ENCODE measurements at places on chromosomes 16 and 17.

DNA sequence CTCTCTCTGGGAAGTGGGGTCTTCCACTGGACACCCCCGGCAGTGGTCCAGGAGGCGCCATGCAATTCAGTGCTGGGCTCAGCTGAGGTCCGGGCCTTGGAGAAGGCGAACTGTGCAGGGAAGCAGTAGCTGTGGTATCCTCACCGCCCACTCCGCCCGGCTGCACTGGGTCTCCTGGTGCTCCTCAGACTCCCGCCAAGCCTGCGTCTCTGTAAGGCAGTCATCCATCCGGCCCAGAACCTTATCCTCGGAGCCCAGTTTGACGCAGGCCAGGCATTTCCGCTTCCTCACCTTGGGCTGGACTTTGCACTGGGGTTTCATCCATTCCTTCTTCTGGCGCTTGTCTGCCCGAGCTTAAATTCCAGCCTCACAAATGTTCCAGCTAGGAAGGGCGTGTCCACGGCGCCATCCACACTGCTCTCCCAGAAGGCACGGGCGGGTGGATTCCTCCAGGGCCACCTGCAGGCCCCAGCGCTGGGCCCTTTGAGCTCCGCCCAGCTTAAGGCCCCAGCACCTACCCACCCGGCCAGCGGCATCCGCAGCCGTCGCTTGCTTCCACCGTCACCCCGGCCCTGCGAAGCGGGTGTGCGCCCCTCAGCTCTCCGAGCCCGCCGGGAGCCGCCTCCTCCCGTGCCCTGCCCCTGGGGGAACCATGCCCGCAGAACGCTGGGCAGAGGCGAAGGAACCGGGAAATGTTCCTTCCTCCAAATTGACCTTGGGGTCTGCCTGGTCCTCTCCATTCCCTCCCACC lies 1884.8 kb downstream of the TP53TG3F start:
- no peak for DNase-seq

GRCh38 chr17:44307387-44308186 lies 814 bp upstream of the RUNDC3A start:
- DNase-seq = peak; percentile 67

DNA sequence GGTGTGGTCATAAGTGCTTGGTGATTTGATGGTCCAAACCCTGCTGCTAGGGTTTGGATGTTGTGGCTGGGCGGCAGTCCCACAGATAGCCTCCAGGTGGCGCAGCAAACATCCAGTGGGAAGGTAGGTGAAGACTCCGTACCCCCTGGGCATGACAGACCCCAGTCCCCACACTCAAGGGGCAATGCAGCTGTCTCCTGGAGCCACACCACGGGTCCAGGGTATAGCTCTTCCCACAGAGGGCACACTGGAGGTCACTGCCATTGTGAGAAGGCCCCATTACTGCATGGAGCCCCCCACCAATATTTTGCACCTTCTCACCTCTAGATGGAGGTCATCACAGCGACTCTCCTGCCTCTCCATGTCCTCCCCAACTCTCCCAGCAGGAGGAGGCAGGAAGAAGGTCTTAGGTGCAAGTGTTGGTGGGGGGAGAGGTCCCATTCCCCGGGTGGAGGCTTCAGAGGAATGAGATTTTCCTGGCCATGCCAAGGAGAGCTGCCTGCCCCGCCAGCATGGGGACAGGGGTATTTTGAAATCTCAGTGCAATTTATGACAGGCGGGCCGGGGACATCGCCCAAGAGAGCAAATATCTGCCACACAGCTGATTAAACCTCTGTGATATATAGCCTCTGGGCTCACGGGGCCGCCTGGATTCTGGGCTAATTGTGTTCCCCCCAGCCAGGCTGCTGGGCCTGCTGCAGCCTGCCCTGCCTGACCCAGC lies 17.1 kb upstream of the C17orf113 start:
- no peak for DNase-seq

- no peak for DNase-seq
These were observed 47.5 kb downstream of the NT5M start for GRCh38 chr17:17350491-17351355.

GRCh38 chr17:42772945-42773289 lies 332 bp upstream of the VPS25 start:
- DNase-seq = no peak

DNA sequence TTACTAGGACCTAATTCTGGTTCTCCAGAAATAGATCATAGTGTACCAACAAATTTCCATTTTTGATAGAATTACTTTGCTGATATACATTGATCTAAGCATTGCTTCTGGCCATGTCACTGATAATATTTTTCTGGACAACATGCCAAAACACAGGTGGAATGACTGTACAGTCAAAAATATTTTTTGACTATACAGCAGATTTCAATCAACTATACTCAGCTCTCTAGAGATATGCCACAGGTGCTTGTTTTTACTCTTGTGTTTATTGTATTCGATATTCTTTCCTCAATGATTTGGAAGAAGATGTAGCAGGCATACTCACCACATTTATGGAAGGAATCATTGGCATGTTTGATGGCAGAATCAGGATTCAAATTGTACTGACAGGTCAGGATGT lies 21.6 kb upstream of the TOX3 start:
- DNase-seq = no peak

DNA sequence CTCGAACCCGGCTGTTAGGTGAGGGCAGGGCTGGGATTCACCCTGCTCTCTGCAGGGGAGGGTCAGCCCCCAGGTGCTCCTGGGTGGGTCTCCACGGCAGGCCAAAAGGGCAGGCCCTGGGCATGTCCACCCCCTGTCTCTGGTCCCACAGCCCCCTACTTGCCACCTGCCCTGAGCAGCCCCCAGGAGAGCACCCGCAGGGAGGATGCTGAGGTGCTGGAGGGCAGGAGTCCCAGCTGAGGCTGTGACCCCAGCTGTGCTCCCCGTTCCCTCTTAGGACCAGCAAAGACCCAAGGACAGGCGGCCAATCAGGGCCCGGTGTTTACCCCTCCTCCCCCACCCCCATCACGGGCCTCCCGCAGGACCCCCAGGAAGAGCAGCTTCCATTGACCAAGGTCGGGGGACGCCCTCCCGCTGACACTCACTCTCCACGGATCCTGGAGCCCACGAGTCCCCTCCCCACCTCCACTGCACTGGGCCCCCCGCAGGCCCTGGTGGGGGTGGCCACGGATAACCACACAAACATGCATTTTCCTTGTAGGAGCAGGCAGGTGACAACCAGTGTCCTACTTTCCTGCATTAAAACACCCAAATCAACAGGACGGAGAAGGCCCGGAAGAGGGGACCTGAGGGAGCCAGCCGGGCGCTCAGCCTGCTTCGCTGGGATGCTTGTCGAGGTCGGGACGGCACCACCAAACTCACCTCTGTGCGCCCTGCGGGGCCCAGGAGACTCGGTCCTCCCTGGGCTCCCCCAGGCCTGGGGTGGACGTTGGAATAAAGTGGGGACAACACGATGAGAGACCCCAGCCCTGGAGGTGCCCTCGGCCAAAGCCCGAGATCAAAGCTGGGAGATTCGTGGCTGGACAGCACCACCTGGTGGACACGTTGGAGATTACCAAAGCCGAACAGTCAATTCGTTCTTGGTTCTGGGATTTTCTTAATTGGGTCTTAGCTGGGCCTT lies 22.5 kb upstream of the ENPP7 start:
- peak; percentile 9 for DNase-seq

- DNase-seq = peak; percentile 89
These were observed 19.4 kb upstream of the NFATC3 start for GRCh38 chr16:68065716-68066305.
